ENCODE measurements at places on chromosomes 11 and 22.

GRCh38 chr11:17076517-17077239 is 789 bp downstream of the RPS13 start:
- DNase-seq = no peak

DNA sequence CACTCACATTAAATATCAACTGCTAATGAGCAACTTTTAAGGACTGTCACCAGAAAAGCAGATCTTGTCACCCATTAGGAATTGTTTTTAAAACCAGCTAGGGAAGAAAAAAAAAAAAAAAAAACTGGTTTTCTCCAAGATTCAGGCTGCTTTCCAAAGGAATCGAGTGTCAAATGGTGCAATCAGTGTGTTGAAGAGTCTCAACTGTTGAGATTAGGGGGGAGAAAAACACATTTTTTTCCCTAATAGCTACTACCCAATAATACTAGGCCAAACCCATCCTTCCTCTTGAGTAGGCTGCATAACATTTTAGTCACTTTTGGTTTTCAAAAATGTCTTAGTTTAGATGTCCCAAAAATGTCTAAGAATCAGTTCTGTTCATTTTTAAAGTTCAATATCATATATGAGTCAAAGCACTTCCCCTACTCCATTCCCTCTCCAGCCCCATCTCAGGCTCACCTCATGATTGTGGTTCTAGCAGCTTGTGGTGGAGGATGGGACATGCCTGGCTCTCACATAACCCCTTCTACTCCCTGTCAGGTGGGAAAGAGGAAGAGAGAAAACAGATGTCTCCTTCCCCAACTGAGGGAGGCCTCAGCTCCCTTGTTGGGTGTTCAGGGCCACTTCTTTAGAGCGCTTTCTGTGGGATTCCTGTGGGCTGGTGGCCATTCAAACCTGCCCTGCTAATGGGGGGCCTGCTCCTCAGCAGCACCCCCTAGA is 193.6 kb downstream of the CWF19L2 start:
- no peak for DNase-seq

DNA sequence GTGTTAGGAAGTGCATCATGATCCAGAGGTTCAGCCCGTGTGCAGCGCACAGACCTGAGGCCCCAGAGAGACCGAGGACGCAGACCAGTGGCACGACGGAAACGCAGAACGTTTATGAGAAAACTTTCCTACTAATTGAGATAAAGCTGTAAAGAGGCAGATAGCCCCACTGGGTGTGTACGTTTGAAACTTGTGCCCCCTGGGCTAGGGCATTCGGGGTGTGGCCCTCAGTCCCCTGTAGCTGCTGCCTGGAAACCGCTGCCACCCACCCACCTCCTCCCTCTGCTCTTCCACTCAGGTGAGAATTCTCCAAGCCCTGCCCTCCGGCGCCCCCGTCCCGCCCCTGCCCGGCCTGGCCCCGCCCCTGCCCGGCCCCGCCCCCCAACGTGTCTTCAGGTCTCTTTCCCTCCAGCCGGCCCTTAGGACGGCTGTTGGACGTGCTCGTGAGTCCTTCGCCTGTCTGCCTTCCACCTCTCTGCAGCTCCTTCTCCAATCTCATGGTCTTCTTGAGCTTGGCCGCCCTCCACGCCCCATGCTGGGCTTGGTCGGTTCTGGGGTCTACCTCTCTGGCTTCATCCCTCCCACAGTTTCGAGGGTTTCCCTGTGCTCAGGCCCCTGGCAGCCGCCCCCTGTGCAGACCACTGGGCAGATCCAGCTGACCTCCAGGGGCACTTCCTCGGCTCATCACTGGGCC is 12.1 kb downstream of the MAPK8IP2 start:
- DNase-seq = no peak

DNA sequence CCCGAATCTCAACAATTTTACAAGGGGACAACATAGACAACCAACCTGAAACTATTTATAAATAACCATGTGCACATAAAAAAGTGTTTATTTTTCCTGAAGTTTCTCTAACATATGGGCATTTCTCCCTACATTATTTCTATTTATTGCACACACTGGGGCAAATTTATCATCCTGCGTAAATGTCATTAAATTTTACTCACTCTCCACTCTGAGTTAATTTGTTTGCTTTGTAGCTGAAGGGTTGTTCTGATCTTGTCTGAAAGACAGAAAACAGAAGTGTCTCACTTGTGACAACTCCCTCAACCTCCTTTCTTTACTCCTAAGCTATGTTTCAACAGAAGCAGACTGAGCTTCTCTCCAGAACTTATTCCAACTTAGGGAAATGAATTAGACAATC is 194.2 kb downstream of the HIPK3 start:
- no peak for DNase-seq

GRCh38 chr22:39287076-39287725 is 32.2 kb downstream of the RPL3 start:
- DNase-seq = no peak

- no peak for DNase-seq
Measured at GRCh38 chr11:76292583-76293188, 86.4 kb upstream of the WNT11 start.

DNA sequence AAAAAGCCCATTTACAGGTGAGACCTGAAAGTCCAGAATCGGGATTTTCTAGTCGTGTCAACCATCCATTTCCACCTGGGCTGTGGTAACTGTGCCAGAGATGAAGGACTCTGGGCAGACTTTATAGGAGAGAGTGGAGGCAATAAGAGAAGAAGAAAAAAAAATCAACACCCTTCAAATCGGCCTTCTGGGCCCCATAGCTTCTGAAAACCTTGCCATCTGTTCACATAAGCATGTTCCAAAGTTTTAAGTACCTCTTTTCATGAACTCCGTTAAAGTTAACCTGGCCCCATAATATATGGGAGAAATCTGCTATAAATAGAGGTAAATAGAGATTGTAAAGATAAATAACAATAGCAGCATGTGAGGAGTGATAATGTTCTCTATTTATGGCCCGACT is 470.5 kb downstream of the MIAT start:
- no peak for DNase-seq

GRCh38 chr11:66559142-66559865 is 9.1 kb downstream of the CTSF start:
- DNase-seq = no peak

GRCh38 chr22:37569921-37570660 is 9.8 kb downstream of the LGALS2 start:
- no peak for DNase-seq

DNA sequence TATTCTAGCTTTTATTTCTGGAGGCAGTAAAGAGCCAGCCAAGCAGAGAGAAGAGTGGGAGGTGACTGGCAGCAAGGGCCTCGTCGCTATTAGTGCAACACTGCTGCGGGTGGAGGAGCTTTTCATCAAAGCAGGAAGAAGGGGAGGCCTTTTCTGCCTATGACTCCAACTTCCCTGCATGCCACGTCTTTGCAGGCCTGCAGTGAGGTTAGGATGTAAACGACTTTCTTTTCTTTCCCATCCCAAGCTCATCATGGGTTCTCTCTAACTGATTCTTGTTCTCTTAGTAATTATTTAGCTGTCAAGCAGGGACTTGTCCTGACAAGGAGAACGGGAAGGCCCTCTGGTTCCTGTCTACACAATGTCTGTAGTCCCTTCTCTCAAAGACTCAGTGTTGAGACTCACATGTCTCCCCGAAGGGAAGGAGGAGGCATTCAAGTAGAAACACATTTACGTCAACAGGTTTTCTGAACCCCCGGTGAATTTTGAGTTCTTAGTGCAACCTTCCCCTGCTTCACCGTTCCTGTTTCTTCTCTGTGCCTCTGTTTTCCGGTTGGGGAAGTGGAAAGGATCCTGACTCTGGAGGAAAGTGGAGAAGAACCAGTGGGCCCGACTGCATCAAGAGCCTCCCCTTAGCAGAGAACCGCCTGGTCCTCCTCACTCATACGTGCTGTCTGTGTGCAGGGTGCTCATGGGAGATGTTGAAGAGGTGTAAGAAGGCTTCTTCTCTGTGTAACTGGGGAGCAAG is 56.9 kb downstream of the PACS1 start:
- DNase-seq = no peak

DNA sequence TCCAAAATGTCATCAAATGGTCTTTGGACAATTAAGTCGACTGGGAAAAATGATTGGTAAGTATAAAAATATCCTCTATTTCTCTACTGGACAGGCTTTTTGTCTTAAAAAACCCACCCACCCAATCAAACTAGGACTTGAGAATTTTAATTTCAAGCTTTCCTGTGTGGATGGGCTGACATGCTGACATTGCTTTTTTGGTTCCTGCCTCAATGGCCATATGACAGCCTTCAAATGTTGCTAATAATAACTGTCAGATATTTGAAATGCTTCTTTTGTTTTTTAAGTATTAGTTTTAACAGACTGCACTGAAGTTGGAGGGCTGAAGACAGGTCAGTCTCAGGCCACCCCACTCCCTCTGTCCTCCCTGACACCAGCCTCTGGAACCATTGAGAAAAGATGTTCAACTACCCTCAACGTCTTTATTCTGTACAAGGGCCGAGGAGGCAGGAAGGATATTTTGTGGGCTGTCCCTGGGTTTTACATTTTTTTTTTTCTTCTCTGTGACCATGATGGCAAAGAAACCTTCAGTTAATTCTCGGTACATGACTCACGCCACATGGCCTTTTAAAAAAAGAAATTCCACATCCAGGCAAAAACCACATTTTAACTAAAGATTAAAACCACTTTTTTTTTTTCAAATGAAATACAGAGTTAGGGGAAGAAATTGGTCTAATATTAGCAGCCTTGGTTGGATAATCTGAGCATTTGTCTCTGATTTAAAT is 130.4 kb downstream of the SLC1A2 start:
- no peak for DNase-seq

DNA sequence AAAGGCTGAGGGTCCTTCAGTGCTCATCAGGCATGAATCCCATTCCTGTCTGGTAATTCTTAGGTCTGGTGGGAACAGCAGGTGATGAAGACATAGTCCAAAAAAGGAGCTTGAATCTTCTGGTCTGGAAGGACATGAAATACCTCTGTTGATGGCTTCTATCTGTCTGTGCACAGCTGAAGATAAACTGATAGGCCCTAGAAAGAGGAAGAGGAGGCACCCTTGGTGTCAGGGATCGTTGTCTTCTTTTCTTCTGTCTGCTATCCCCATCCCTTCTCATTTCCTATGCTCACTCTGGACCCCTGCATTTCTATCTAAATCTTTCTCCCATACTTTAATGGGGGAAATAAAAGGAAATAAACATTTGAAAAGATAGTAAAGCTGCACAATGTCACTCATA is 9.4 kb downstream of the AGBL2 start:
- DNase-seq = no peak

- no peak for DNase-seq
Measured at GRCh38 chr11:55324500-55324899, 18.5 kb upstream of the OR4A16 start.

Data from esophagus squamous epithelium (tissue), 5 donors.